ENCODE measurements at places on chromosomes 4 and X. TPM values are rescaled to one million over a fixed set of nuclear protein-coding genes. Genes with fewer than 3 reads are reported as not detected.

SEPTIN6 gene
- 20.5 TPM for total RNA-seq

P2RY8 gene
- 0.59 TPM for total RNA-seq

SPANXN3 gene
- total RNA-seq = not detected

S100P gene
- 7.3 TPM for total RNA-seq

- no peaks in the 10 kb centered on the region for H3K36me3 ChIP-seq
- no peak for DNase-seq
- H3K4me1 ChIP-seq = no peaks in the 10 kb centered on the region
- H3K27ac ChIP-seq = no peak overlapping the region
These were observed 303.5 kb upstream of the GATB start for GRCh38 chr4:152064282-152064681.

DNA sequence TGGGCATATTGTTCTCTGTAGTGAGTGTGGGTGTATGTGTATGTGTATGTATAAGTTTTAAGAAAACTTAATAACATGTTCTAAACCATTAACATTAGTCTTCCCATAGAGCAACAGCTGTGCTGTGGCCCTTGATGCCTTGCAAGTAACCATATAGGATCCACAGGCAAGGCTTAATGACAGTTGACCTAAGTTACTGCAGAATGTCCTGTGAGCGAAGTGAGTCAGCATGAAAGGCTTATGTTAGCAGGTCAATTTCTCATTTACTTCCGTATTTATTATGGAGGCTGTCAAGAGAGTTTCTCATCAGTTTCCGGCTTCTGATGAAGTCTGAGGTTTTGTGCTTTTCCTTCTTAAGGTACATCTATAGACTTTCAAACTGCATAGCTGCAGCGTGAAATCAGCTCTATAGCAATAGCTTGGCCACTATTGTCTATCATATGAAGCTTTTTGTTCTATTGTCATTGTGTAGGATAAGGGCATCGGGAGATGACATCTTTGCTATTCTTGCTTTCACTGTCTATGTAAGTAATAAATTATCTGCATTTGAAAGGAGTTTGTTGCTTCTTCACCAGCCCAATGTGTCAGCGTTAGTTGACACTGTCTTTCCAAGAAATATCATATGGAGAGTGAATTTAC, 1153.4 kb upstream of the AGA start:
- no peak overlapping the region for H3K27ac ChIP-seq
- no peak for DNase-seq

GRCh38 chr4:61335241-61335763, 135.2 kb downstream of the ADGRL3 start:
- H3K27ac ChIP-seq = no peak overlapping the region
- no peaks in the 10 kb centered on the region for H3K27me3 ChIP-seq
- H3K4me1 ChIP-seq = no peaks in the 10 kb centered on the region
- H3K4me3 ChIP-seq = no peak overlapping the region
- no peak for DNase-seq

- no peak overlapping the region for H3K27ac ChIP-seq
- H3K4me3 ChIP-seq = no peak overlapping the region
- no peaks in the 10 kb centered on the region for H3K36me3 ChIP-seq
- no peaks in the 10 kb centered on the region for H3K27me3 ChIP-seq
- no peaks in the 10 kb centered on the region for H3K4me1 ChIP-seq
These were observed 139.2 kb downstream of the NWD2 start for GRCh38 chr4:37383579-37384229.

DNA sequence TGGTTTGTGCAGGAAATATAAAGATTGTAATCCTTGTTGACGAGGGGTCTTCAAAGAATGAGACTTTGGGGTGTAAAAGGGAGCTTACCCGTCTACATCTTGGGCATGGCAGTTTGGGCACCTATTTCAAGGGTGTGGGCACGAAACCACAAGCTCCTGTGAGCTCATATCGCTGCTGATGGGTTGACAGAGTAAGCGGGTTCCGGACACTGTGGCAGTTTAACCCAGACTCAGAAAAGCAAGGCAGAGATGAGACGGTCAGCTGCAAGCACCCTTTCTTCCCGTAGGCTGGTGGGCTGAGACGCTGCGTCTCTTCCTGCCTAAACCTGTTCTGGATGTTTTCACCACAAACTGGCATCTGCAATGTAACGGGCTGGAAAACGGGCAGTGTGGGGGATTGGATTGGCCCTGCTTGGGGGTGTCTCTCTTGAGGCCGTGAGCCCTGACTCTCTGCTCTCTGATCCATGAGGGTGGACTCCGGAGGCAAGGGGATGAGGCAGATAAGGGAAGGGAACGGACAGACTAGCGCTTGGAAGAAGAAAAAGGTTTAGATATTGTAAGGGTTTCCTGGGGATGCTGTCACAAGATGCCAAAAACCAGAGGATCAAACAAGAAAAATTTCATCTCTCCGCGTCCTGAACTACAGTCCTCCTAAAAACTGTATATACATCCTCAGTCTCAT, 237.5 kb downstream of the SHOX start:
- H3K27ac ChIP-seq = no peak overlapping the region
- no peaks in the 10 kb centered on the region for H3K36me3 ChIP-seq
- no peaks in the 10 kb centered on the region for H3K4me1 ChIP-seq
- no peak for DNase-seq
- no peaks in the 10 kb centered on the region for H3K27me3 ChIP-seq

- no peaks in the 10 kb centered on the region for H3K4me1 ChIP-seq
- no peaks in the 10 kb centered on the region for H3K27me3 ChIP-seq
- no peaks in the 10 kb centered on the region for H3K36me3 ChIP-seq
- no peak overlapping the region for H3K27ac ChIP-seq
These were observed 135.4 kb upstream of the RBPJ start for GRCh38 chr4:26185436-26185835.

RTL3 gene
- total RNA-seq = 0.32 TPM

NR3C2 gene
- 14.6 TPM for total RNA-seq

SMARCA1 gene
- 157 TPM for total RNA-seq

GRCh38 chrX:152635941-152636340, 1.8 kb upstream of the GABRQ start:
- H3K27ac ChIP-seq = no peak overlapping the region
- no peaks in the 10 kb centered on the region for H3K27me3 ChIP-seq
- H3K4me3 ChIP-seq = no peak overlapping the region
- no peaks in the 10 kb centered on the region for H3K36me3 ChIP-seq
- H3K4me1 ChIP-seq = no peaks in the 10 kb centered on the region

DNA sequence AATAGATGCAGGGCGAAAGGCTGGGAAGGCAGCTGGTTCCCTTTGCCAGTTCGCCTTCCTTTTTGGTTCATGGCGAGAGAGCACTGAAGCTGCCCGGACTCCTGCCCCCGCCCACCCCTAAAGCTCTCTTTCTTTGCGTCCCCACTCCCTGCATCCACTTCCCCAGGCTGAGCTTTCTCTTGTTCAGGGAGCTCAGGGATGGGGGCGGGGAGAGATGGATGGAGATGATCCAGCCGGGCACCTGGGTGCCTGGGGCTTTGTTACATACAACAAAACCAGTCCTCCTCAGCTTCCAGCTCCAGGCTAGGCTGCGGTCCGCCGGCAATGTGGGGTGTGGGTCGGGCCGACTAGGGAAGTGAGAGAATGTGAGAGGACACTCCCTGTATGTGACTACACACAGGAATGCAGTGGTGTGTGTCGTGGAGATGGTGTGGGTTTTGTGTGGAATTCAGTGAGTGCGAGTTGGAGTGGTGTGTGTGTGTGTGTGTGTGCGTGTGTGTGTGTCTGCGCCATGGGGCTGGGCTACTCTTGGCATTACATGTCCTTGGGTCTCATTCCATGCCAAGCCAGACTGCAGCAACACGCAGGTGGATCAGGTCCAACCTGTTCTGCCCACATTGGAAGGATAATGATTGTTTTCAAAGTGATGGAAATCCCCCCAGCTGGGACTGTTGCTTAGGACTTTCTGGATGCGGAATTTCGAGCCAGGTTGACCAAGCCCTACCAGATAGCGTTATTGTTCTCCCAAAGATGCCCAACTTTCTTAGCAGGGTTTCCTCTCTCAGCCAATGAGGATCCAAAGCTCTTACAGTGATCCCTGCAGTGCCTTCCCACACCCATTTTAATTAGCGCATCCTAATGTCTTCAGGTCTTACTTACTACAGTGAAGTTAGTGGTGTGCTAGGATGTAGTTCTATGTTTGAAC, 149.4 kb upstream of the CHRDL1 start:
- H3K4me3 ChIP-seq = peak overlapping the region; percentile 19
- no peaks in the 10 kb centered on the region for H3K4me1 ChIP-seq
- no peaks in the 10 kb centered on the region for H3K27me3 ChIP-seq
- H3K27ac ChIP-seq = peak overlapping the region; percentile 51
- no peaks in the 10 kb centered on the region for H3K36me3 ChIP-seq

GRCh38 chr4:178462710-178463109, 1020.5 kb upstream of the AGA start:
- H3K36me3 ChIP-seq = no peaks in the 10 kb centered on the region
- H3K27ac ChIP-seq = no peak overlapping the region
- no peaks in the 10 kb centered on the region for H3K27me3 ChIP-seq

DNA sequence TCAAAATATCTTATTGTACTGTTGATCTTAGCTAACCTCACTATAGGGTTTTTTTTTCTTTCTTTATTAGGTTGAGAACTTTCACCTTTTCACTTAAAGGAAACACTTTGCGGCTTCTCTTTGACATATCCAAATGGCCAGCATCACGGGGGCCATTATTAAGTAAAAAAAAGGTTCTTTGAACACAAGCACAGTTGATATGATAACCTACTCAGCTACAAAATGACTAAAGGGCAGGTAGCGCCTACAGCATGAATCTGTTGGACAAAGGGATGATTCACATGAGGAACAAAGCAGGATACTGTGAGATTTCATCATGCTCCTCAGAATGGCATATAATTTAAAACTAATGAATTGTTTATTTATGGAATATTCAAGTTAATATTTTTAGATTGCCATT, 119.6 kb downstream of the CCSER1 start:
- H3K27ac ChIP-seq = no peak overlapping the region
- peaks cover 5% of the 10 kb centered on the region for H3K4me1 ChIP-seq
- no peak overlapping the region for H3K4me3 ChIP-seq

- no peak for DNase-seq
- no peak overlapping the region for H3K4me3 ChIP-seq
- H3K36me3 ChIP-seq = no peaks in the 10 kb centered on the region
- no peaks in the 10 kb centered on the region for H3K27me3 ChIP-seq
- no peak overlapping the region for H3K27ac ChIP-seq
- no peaks in the 10 kb centered on the region for H3K4me1 ChIP-seq
These were observed 136.6 kb upstream of the HHIP start for GRCh38 chr4:144509088-144510015.

DNA sequence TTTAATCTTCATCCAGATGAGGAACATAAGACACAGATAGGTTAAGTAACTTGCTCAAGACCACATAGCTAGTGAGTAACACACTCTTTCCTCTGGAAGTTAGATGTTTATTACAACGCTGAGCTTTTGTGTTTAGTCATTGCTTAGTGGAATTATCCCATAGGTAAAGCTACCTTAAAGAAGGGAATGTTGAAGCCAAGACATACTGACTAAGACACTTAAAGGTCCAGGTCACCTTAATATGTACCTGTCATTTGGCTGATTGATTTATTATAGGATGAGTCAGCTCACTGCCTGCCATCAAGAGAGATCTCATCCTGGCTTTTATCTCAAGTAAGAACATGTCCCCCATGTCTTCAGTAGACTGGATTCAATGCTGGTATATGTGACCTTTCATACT, 53.4 kb downstream of the KDR start:
- H3K27me3 ChIP-seq = no peaks in the 10 kb centered on the region
- no peaks in the 10 kb centered on the region for H3K36me3 ChIP-seq
- H3K4me3 ChIP-seq = no peak overlapping the region
- H3K27ac ChIP-seq = no peak overlapping the region
- DNase-seq = no peak
- H3K4me1 ChIP-seq = no peaks in the 10 kb centered on the region

DNA sequence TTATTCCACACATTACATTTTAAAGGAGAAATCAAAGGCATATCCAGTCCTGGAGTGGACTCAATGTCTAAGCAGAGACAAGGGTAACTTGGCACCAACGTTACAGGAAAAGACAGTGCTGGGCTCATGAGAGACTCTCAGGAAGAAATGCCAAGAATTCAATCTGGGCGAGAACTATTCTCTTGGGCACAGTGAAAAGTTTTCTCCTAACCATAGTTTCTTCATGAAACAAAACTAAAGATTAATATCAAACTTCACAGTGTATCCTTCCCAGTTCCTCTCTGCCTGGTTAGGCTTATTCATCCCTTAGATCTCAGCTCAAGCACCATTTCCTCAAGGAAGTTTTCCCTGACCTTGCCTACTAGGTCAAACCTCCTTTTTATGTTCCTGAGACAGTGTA, 109.4 kb upstream of the TLL1 start:
- H3K27ac ChIP-seq = no peak overlapping the region
- DNase-seq = no peak
- no peaks in the 10 kb centered on the region for H3K36me3 ChIP-seq
- no peaks in the 10 kb centered on the region for H3K27me3 ChIP-seq

- no peak for DNase-seq
- H3K27me3 ChIP-seq = no peaks in the 10 kb centered on the region
- no peak overlapping the region for H3K4me3 ChIP-seq
- no peaks in the 10 kb centered on the region for H3K36me3 ChIP-seq
- no peak overlapping the region for H3K27ac ChIP-seq
These were observed 120.9 kb downstream of the CHIC2 start for GRCh38 chr4:53943345-53944085.

DNA sequence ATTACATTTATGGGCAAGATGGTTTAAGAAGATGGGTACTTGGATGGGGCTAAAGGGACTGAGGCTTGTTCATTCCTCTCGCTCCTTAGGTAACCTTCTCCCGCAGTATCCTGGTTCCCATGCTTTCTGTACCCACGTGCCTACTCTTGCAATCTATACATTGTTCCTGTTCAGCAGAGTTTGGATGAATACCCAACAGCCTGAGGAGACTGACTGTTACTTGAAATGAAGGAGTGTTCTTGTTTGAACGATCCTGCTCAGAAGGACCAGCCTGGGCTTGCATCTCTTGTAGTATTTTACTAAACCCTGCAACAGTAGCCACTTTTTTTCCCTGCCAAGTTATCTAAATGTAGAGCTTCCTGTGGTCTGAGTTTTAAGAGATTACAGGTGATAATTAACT, 33.7 kb upstream of the ADH6 start:
- H3K27ac ChIP-seq = no peak overlapping the region
- no peaks in the 10 kb centered on the region for H3K4me1 ChIP-seq
- no peak overlapping the region for H3K4me3 ChIP-seq
- no peaks in the 10 kb centered on the region for H3K36me3 ChIP-seq
- no peak for DNase-seq

DNA sequence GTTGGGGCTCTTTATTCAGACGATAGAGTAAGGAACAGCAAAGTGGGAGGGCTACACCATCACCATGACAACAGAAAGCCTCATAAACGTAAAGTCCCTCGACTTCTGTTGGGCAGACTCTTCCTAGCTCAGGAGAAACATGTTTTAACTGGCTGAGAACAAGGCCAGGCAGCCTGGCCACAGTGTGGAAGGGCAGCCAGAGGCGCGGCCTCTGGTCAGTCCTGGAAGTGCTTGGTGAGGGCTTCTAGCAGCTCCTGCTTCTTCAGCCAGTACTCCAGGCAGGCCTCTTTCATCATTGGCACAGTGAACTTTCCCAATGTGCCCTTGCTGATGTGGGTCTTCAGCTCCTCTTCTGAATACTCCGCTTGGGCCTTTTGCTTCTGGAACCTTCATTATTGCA, 690.9 kb downstream of the PCDH19 start:
- no peaks in the 10 kb centered on the region for H3K27me3 ChIP-seq
- DNase-seq = no peak
- H3K36me3 ChIP-seq = no peaks in the 10 kb centered on the region
- H3K4me1 ChIP-seq = no peaks in the 10 kb centered on the region

BCOR gene
- 56.2 TPM for total RNA-seq

SPATA4 gene
- 0.68 TPM for total RNA-seq
